ENCODE measurements at places on chromosomes 6 and 20.

DNA sequence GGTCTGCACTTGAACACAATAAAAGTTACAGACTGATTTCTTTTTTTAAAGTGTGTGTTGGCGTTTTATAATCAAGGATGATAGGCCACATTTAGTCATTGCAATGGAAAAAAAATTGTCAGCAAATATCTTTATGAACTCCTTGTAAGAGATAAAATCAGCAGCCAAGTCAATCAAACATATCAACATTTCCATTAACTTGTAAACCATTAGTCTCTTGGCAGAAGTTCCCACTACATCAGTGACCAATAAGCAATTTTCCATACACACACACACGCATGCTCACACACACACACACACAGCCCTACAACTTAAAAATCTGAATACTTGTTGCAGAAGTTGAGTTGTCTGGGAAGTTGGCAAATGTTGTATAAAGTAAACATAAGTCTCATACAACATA lies 315.9 kb upstream of the KCNQ5 start:
- no peak for DNase-seq

- DNase-seq = no peak
Observed at GRCh38 chr20:62116558-62117361, 5.5 kb upstream of the LSM14B start.

GRCh38 chr6:170529839-170530469 lies 23.2 kb downstream of the PSMB1 start:
- peak; percentile 57 for DNase-seq

- peak; percentile 43 for DNase-seq
Observed at GRCh38 chr6:75855052-75855451, 106.0 kb downstream of the MYO6 start.

- DNase-seq = no peak
Observed at GRCh38 chr6:19795211-19795610, 42.0 kb upstream of the ID4 start.

DNA sequence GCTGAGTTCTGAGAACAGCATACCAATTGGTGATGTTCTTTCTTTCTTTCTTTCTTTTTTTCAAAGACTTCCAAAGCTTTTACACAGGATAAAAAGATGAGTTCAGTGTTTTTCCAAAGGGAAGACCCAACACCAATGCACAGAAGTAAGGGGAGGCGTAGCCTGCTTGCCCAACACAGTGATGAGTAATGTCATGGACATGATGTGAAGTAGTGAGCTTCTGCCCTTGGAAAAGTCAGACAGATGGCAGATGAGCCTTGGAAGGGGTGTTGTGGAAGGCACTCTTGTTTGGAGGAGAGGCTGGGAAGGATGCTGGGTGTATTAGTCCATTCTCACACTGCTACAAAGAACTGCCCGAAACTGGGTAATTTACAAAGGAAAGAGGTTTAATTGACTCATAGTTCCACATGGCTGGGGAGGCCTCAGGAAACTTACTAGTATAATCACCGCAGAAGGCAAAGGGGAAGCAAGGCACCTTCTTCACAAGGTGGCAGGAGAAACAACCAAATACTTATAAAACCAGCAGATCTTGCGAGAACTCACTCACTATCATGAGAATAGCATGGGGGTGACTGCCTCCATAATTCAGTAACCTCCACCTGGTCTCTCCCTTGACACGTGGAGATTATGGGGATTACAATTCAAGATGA lies 12.6 kb downstream of the LRP11 start:
- no peak for DNase-seq

- no peak for DNase-seq
Observed at GRCh38 chr6:69771158-69771906, 25.5 kb downstream of the LMBRD1 start.

DNA sequence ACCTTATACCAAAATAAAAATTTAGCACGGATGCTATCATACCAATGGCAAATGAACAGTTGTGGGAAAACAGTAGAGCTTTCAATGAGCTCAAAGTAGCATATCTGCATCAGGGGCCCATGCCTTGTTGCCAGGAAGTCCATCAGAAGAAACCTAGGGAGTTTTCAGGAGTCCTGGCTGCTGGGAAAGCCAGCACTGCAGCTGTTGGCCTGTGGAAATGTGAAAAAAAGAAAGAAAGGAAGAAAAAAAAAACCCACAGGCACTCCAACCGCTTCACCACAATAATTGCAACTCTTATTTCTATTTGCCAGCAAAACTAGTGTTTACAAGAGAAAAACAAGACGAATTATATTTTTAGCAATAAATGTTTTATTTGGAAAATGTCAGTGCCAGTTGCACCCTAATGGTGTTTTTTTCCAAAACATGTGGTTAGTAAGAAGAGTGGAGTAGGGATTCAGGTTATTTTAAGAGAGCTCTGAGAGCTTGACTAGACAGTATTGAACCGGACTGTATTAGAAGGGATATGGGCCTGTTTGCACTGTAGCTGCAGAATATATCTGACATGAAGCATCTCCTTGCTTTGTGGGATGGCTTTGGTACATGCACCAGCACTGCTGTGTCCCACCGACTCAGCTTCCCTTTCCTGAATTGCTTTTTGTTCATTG lies 137.3 kb downstream of the CCDC170 start:
- no peak for DNase-seq

DNA sequence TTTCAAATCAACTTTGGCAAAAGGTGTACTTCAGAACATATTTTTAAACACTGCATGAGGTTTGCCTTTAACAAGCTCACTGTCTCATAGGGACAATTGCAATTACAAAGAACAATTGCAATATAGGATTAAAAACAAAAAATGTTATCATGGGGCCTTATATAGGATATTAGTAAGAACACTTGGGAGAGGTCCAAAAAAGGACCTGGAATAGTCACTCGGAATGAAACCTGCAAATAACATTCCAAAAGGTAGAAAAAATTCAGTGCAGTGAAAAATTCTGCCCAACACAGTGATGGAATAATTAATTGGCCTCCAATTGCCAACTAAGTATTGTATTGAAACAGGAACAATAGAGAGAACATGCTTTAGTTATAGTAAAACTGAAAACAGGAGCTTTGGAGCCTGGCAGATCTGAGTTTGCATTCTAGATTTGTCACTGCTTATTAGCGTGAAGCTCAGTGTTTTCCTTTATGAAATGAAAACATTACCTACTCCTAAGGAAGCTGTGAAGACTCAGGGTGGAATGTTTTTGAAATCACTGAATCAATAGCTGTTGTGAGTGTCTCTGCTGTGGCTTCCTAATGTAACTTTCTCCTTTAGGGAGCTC lies 172.6 kb upstream of the BMP5 start:
- no peak for DNase-seq

GRCh38 chr20:50328222-50328979 lies 137.8 kb downstream of the CEBPB start:
- DNase-seq = no peak

GRCh38 chr6:34182751-34183531 lies 37.1 kb upstream of the GRM4 start:
- peak; percentile 96 for DNase-seq

GRCh38 chr20:24747010-24747712 lies 201.9 kb upstream of the CST7 start:
- DNase-seq = no peak

- DNase-seq = no peak
Observed at GRCh38 chr6:13120483-13121482, 207.6 kb downstream of the TBC1D7 start.

DNA sequence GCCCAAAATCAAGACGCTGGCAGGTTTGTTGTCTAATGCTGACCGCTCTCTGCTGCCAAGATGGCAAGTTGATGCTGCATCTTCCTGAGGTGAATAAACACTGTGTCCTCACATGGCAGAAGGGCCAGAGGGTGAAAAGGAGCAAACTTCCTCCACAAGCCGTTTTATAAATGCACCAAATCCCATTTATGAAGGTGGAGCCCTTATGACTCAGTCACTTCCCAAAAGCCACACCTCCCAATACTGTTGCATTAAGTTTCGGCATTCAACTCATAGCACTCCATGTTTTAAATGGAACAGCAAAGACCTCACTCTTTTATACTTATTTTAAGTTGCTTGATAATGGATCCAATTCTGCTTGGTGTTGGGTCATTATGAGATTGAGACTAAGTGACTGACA lies 316.6 kb downstream of the RFPL4B start:
- DNase-seq = no peak

GRCh38 chr20:8388707-8389106 lies 256.6 kb downstream of the PLCB1 start:
- DNase-seq = no peak

GRCh38 chr6:42393339-42393738 lies 58.4 kb downstream of the TRERF1 start:
- no peak for DNase-seq

GRCh38 chr20:44153636-44154043 lies 33.3 kb downstream of the JPH2 start:
- DNase-seq = no peak

DNA sequence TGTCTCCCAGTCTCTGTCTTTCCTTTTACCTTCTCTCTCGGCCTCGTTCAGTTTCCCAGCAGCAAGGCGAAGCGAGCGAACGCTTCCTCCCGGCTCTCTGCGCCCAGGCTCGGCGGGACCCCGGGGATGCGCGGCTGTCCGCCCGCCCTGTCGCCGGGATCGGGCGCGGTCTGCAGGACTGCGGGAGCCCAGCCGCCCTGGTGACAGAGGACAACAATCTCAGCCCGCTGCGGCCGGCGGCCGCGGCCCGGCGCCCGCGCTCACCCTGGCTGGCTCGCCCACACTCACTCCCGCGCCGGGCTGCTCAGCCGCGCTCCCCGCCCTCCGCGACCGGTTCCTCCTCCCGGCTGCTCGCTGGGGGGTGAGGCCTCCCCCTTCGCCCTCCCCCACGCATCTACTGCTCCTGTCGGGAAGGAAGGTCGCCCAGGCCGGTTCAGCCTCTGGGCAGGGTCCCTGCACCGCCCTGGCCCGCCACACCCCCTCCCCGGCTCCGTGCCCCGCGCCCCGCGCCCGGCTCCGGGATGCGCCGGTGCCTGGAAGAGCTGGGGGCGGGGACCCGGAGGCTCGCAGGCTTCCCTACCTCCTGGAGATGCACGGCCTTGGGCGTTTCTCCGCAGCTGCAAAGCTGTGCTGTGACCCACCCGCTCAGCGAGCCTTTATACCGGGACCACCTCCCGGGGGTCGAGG lies 410 bp downstream of the SYNE1 start:
- DNase-seq = peak; percentile 53

- DNase-seq = no peak
Observed at GRCh38 chr6:39247667-39248194, 18.5 kb upstream of the KCNK5 start.

DNA sequence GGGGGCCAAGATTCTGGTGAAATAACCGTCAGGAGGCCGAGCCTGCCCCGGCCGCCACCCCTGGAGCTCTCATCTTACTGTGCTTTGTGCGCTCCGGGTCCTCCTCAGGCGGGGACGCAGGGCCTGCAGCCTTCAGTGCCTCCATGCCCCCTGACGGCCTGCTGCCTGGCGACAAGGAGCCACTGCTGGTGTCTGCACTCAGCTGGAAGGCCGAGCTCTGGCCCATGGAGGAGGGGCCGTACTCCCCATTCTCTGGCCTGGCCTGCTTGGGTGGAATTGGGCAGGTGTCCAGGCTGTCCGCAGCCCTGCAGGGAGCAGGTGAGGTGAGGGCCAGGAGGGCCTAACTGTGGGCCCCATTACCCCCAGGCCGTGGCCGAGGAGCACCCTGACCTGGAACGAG lies 5.3 kb downstream of the ZNF512B start:
- DNase-seq = no peak

GRCh38 chr6:31610968-31611367 lies 4.1 kb upstream of the AIF1 start:
- DNase-seq = peak; percentile 28

GRCh38 chr6:122772724-122773415 lies 6.6 kb upstream of the FABP7 start:
- DNase-seq = no peak

GRCh38 chr20:44780226-44780625 lies 30.1 kb downstream of the RIMS4 start:
- peak; percentile 7 for DNase-seq

GRCh38 chr6:45419571-45420082 lies 41.9 kb upstream of the SUPT3H start:
- DNase-seq = peak; percentile 68

DNA sequence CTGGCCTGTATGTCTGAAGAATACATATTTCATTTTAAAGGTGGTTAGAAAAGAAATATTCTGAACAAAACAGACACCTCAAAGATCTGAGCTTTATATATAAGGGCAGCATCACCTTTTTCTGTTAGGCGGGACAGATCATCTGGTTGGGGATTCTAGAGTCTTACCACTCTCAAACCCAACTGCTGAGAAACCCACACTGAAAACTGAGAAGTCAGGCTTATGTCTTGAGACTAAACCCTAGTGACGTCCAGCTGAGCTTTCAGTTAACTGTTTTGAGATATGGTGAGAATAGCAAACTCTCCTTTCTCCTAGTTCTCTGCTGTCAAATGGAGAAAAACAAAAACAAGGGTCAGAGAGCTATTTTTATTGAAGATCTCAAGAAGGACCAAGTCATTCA lies 63.7 kb upstream of the CCN6 start:
- no peak for DNase-seq

DNA sequence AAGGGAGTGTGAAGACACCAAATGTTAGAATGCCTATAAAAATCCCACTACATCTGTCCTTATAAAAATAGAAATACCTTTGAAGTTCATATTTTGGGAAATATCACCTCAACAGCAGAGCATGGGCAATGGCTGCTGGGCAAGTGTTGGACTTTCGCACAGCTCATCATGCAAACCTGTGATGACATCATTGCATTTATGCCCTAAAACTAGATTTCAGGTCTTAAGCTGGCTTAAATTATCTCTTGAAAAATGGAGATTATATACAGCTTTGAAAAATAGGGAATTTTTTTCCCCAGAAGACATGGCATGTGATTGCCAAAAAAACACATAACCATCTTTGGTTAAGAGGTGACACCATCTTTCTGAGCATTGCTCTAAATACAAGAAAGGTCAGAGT lies 197.8 kb downstream of the UST start:
- no peak for DNase-seq

DNA sequence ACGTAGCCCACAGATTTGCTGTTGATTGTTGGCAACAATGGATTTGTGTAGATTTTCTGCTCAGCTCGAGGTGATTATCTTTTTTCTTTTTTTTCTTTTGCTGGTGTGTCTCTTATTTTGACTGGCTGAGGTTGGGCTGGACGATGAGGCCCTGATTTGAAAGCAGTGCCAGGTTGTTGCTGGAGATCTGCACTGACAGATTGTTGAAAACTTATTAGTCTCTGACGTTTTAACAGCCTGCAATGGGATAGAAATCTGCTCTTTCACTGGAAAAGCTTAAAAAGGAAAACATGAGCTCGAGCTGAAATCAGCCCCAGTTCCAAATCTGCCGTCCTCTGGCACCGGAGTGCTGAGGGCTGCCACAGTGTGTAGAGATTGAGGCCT lies 87.7 kb downstream of the PDE7B start:
- DNase-seq = no peak

- DNase-seq = no peak
Observed at GRCh38 chr6:154320181-154320580, 36.4 kb downstream of the IPCEF1 start.

- no peak for DNase-seq
Observed at GRCh38 chr6:163709693-163710092, 295.2 kb downstream of the QKI start.

Measured in inflammatory macrophage (primary cell).